Right cardiac atrium (tissue), 5 donors: ENCODE measurements at places on chromosomes 16 and 17. TPM values are rescaled to one million over a fixed set of nuclear protein-coding genes. Genes with fewer than 3 reads are reported as not detected.

APOBR gene
- total RNA-seq = 0.82 TPM

ZNF319 gene
- 7.8 TPM for total RNA-seq

HSF4 gene
- total RNA-seq = 50.6 TPM

KRTAP2-2 gene
- total RNA-seq = not detected

ADGRG1 gene
- total RNA-seq = 24.1 TPM

GRCh38 chr16:3321816-3322215, 16.5 kb downstream of the ZNF75A start:
- no peak for DNase-seq

GRCh38 chr17:68383443-68384321, 73.6 kb downstream of the WIPI1 start:
- DNase-seq = peak; percentile 63

DNA sequence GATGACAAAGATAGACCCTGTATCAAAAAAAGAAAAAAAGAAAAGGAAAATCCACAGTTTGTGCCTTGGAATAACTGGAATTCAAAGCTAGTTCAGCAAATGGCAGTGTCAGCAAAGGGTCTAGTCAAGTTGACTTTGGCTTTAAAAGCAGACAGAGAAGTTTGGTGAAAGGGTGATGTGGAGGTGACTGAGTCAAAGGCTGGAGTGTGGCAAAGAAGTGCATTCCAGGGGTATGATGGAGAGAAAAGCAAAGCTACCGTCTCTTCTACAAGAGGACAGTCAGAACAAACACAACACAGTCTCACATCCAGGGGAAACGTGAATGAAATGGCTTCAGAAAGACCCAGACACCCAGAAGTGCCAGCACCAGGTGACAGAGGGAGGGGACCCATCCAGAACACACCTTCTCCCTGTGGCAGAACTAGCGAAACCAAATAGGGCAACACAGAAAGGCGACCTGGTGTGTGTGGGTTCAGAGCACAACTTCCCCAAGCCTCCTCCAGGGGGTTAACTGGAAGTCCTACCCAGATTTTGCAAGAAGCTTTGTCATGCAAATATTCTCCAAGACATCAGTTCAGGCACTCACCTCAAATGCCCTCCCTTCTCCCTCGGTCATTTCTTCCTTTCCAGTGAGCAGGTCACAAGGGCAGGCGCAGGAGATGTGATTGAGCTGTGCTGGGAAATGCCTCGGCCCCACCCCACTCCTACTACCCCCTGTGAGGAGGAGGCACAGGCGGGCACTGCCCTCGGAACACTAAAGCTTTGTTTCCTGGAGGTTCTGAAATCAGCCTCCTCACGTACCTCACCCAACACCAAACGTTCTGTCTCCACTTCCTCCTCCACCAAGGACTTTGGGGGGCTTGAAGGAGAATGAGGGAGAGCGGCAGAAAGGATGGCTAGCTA, 481.9 kb downstream of the SOX9 start:
- DNase-seq = no peak

- no peak for DNase-seq
Observed at GRCh38 chr17:10192972-10193371, 5.4 kb downstream of the GAS7 start.

DNA sequence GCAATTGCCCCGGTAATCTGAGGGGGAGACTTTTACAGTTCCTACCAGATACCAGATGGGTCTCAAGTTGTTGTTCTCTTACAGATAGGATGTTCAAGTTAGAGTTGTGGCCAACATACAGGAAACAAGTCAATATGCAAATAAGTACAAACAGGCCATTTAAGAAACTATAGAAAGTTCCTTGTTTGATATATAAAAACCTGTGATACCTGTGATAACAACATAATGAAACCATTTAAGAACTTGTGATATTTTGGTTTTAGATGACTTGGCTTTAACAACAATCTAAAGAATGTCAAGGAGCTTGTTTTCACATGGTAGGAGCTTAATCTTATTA, 16.8 kb downstream of the CDR2 start:
- no peak for DNase-seq

DNA sequence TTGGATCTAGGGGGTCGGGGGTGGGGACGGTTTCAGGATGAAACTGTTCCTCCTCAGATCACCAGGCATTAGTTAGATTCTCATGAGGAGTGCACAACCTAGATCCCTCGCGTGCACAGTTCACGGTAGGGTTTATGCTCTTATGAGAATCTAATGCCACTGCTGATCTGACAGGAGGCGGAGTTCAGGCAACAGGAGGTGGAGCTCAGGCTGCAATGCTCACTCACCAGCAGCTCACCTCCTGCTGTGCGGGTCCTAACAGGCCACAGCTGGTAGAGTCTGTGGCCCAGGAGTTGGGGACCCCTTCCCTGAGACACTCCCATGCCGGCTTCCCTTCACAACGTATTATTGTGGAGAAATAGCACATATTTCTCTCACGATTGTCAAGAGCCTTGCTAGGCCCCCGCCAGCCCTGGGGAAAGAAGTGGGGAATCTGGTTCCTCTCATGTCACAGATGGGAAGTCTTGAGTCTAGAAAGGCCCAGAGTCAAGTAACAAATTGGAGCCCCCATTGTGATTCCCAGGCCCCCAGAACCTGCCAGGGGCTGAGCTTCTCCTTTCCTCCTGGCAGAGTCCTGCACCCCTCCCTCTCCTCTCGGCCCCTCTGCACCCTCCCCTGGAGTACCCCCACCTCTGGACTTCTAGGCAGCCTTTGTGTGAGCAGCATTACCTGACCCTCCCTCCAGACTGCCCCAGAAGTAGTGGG, 6.1 kb upstream of the KRT14 start:
- DNase-seq = no peak

DNA sequence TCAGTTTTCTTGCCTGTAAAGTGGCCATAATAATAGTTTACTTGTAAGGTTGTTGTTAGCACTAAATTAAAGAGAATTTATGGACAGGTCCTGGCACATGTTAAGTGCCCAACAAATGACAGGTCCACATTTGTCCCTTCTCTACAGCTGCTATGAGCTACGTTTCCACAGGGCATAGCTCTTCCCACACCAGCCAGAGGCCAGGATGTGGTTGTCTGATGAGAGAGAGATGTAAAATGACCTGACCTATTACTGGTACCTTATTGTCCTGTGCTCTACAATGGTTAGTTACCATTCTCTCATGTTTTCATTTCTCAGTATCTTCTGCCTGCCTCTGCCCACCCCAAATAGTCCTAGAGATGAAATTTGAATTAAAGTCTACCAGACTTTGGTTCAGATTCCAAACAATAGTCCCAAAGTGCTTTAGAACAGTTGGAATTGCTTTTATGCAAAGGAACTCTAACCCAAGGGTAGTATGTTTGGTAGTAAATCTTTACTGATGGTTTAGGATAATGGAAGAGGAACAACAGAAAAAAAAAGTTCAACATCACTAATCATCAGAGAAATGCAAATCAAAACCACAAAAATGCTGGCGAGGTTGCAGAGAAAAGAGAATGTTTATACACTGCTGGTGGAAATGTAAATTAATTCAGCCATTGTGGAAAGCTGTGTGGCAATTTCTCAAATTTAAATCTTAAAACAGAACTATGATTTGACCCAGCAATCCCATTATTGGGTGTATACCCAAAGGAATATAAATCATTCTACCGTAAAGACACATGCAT, 57.1 kb upstream of the ANKFN1 start:
- DNase-seq = no peak
